Myocyte (in vitro differentiated cells): ENCODE measurements at places on chromosomes 12 and 14.
A peak's percentile ranks its signal among the peaks of the same experiment; 100 is the strongest.

DNA sequence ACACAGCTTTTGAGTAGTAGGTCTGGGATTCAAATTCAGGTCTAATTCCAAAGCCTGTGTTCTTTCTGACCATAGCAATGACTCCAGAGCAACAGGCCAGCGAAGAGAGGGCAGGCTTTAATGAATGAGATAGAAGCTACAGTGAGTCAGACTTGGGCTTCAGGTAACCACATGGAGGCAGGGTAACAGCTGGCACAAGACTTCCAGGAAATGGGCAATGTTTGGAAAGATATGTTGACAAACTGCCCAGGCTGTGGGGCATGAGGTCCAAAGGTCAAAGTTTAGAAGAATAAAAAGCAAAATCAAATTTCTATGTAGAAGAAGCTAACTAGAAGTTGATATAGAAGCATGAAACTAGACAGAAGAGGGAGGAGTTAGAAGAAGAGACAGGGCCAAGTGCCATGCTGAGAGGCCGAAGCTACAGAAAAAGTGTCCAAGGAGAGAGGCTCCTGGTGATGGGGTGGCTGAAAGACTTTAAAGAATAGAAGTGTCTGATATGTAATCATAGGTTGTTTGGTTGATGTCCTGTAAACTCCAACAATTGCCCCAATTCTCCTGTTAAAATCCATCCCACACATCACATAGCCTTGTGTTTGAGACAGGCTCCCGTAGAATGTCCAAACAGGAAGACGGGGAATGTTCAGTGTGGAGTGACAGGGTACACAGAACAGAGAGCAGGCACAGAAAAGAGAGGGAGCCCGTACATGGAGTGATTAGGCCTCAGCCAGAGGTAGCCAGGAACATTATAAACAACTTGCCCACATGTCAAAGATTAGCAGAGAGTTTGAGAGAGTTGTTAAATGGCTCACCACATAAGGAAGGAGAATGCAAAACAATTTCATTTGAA, 384.7 kb downstream of the CCDC91 start:
- DNase-seq = peak; percentile 65

- DNase-seq = no peak
Observed at GRCh38 chr14:93582516-93582915, 151.8 kb downstream of the UNC79 start.

DNA sequence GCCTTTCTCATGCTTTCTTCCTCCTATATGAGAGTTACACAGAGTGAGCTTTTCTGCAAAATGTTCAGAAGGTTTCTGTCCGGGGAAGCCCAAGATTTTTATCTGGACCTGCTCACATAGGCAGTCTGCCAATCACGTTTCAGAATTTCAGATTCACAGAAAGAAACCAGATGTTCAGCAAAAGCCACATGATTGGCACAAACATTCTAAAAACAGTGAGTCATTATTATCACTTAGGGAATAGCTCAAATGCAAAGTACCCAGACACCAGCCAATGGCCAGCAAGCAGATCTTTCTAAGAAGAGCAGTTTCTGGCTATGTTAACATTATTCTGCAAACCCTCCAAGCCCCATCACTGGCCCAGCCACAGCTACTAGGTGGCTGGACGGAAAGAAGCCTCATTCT, 1558.5 kb upstream of the TMEM132C start:
- peak; percentile 80 for DNase-seq

DNA sequence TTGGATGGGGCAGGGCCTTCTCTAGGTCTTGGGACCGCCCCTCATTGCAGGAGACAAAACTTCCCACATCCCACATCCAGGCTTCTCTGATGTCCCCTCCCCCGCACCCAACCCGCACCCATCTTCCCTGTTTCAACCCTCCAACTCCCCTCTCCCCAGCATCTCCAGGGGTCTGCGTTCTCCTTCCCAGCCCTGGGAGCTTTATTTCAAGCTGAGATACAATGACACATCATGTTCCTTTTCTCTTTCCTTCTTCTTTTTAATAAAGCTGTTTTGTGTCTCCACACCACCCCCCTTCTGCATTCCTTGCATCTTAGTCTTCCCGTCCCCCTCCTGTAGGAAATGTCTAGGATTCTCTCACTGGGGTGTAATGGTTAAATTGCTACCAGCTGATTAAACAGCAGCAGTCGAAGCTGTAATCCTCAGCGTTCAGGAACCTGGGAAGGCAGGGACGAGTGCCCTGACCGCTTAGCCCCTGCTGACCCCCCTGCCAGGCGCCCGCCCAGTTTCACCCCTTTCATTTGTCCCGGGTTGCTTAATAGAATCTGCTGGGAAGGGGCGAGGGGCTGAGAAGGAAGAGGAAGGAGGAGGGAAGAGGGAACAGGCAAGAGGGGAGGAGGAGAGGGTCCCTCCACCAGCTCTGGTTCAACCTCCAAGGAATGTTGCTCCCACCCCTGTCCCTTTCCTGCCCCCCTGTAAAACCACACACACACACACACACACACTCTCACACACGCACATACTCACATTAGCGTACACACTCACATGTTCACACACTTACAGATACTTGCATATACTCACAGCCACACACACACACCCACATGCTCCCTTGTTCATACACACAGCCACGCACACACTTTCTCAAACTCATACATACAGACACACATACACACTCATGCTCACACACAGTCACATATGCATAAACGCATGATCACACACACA, 104.5 kb upstream of the MED13L start:
- peak; percentile 75 for DNase-seq

DNA sequence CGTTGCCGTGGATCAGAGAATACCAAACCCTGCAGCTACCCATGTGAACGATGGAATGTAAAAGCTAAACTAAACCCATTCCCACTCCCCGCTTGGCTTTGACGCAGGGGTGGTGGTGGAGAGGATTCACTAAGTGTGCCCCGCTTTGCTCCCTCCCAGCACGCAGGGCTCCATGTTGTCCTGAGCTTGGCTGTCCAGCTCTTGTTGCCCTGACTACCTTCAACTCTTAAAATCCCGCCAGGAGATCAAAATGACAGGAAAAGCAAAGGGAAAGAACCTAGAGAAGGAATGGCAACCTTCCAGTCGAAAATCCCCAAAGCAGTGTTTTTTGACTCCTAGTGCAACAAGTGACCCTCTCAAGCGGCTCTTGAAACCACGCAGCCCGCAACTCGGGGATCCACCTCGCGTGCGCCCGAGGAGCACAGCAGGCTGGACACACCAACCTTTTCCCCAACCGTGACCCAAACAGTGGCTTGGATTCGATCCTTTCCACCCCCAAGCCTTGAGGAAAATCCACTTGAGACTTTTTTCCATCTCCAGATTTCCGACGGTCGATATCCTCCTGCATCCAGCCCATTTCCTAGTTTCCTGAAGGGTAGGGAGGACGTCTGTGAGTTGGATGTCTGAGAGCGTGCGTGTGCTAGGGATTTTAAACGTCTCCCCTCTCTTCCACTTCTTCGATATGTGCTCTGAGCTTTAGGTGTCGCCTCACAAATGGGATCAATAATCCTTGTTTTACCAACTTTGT, 1.4 kb downstream of the SYT10 start:
- no peak for DNase-seq

DNA sequence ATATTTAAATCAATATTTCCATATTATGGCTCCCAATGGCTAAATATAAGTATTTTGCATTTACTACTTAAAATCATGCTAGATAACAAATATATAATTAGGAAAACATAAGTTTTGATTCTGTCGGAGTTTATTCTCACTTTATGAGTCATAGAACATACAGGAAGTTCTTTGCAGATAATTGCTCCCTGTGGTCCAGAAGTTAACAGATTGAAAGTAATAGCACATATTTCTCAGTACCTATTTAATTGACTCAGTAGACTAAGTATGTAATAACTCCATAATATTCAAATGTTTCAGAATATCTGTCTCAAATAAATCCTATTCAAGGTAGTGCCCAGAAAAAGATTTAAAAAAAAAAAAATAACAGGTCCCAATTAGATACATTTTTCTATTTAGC, 806.0 kb upstream of the ATXN7L3B start:
- DNase-seq = no peak

- no peak for DNase-seq
Observed at GRCh38 chr14:90995785-90996184, 64.7 kb downstream of the RPS6KA5 start.

- DNase-seq = no peak
Observed at GRCh38 chr12:52618866-52619265, 507 bp upstream of the KRT73 start.

- DNase-seq = no peak
Observed at GRCh38 chr12:124365726-124366430, 71.0 kb downstream of the RFLNA start.

GRCh38 chr14:61358554-61359226, 37.3 kb downstream of the PRKCH start:
- DNase-seq = peak; percentile 28

DNA sequence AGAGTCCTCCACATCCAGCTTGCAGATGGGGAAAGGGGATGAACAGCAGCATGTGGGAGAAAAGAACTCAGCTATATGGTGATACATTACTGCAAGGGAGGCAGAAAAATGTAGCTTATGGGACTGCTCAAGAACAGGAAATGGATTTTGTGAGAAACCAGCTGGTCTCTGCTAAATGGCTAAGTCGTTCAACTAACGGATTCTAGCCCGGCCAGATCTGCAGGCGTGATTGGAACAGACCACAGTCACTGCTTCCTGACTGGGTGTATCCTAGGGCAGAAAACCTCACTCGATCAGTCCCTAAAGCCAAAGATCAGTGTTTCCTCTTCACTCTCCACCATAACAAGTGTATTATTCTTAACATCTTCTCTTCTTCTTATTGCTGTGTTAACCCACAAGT, 8.1 kb upstream of the PTGDR start:
- no peak for DNase-seq

- DNase-seq = no peak
Observed at GRCh38 chr12:54051026-54051842, 2.4 kb upstream of the HOXC4 start.

- DNase-seq = peak; percentile 12
Observed at GRCh38 chr12:2169489-2169888, 116.7 kb downstream of the CACNA1C start.
